GM06990 (cell line): ENCODE measurements at places on chromosomes 12 and 14.
A peak's percentile ranks its signal among the peaks of the same experiment; 100 is the strongest.

DNA sequence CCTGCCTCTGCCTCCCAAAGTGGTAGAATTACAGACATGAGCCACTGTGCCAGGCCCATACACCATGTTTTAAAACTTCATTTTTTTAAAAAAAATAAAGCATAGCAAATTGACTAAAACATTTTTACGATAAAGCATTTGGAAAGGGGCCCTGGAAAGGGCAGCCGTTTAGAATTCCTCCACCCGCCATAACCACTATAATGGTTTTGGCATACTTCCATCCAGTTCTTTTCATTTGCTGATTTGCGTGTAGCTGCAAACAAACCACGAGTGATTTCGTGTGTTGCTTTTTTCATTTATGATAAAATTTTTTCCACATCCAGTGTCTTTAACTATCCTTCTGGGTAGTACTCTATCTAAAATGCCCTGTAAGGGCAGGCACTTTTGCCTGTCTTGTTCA, 91.8 kb upstream of the RIN3 start:
- no peak for DNase-seq

GRCh38 chr14:79516009-79516408, 695.3 kb downstream of the DIO2 start:
- DNase-seq, result no peak

- no peak for DNase-seq
These were observed 139.8 kb downstream of the FOXN3 start for GRCh38 chr14:89277203-89277602.

- no peak for DNase-seq
These were observed 35.6 kb downstream of the KRT76 start for GRCh38 chr12:52741375-52742195.

- DNase-seq, result no peak
These were observed 16.5 kb downstream of the KRT7 start for GRCh38 chr12:52249511-52250047.

DNA sequence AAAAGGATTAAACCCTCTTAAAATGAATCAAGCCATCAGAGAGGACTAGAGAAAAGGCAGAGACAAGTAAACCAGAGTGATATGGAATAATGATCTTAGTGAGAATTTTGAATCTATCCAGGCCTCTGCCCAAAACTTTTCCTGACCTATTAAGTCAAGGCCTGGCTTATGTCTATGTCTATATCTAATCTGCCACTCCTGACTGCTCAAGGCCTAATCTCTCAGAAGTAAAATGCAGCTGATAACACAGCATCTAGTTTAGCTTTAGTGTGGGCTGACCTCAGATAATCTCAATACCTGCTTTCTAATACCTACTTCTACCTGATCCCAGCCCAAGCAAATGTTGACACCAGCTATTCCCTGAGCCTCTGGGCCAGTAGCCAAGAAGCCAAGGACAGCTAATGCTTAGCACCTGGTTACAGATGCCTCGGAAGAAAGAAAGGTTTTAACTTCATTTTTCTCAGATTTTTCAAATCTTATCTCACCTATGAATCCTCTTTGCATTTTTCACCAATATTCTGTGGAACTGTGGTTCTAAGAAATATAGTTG, 1472.5 kb upstream of the SEL1L start:
- no peak for DNase-seq

GRCh38 chr12:11649413-11650285, at the start of gene ETV6:
Gene ETV6, plus strand, starts transcription at chr12:11649674. Its CDS starts 454 bp downstream, at chr12:11650128.
- DNase-seq, result peak; percentile 87

GRCh38 chr12:83143950-83144349, 457.2 kb downstream of the TMTC2 start:
- no peak for DNase-seq

DNA sequence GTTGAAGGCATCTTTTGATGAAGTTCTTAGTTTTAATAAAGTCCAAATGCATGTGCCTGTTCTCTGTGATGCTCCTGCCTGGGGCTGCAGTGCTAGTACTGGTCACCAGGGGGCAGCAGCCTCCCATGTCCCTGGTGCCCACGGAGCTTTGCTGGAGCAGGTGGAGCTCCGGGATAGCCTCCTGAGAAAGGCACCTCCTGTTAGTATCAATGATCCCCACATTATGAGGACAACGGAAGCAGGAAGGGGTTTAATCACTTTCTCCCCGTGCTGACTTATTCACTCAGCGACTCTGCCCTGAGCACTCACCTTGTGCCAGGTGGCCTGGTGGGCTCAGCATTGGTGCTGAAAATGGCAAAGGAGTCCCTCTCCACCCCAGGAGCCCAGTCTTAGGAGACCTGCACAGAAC, 123.0 kb upstream of the PZP start:
- peak; percentile 24 for DNase-seq

- no peak for DNase-seq
These were observed 104.7 kb upstream of the SLCO1B1 start for GRCh38 chr12:21026302-21026701.

GRCh38 chr14:53128303-53129028, 24.7 kb downstream of the DDHD1 start:
- DNase-seq, result no peak

GRCh38 chr14:59107819-59108218, 80.6 kb upstream of the DAAM1 start:
- no peak for DNase-seq
